ENCODE measurements at places on chromosomes 3 and 15.

- no peak for DNase-seq
These were observed 146.1 kb upstream of the TMCO5A start for GRCh38 chr15:37788330-37788729.

- no peak for DNase-seq
These were observed 126.8 kb downstream of the KCNAB1 start for GRCh38 chr3:156246961-156247725.

- DNase-seq = no peak
These were observed 50.6 kb upstream of the PHLDB2 start for GRCh38 chr3:111808439-111808838.

DNA sequence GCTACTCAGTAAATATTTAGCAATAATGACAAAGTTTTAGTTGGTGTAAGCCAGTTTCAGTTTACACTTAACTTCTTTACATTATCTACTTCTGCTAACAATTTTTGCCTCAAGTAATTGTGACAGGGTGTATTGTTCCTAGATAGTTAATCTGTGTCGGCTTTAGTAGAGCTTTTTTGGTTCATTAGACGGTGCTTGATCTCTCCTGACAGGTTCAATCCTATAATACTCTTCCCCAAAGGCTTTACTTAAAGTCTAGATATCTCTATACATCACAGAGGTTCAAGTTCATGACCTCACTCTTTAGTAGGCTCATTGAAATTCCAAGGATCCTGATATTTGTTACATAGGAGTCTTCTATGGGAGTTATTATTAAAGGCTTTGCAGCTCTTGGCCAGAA lies 365.6 kb upstream of the DPPA4 start:
- no peak for DNase-seq

DNA sequence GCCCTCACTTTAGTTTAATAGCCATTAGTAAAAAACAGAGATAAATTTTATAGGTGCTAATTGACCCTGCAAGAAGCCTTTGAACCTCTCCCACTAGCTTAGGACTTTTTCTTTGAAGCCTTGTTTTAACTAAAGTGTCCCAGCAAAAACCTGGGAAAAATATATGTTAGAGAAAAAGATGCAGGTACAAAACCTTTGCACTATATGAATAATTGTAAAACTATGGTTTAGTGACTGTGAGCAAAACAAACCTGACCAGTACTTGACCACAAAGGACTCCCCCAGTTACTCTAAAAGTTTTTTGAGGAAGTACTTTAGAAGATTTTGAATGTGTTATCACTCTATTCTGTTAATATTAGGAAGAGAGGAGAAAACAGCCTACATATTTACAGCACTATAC lies 123.3 kb upstream of the TP63 start:
- DNase-seq = no peak

DNA sequence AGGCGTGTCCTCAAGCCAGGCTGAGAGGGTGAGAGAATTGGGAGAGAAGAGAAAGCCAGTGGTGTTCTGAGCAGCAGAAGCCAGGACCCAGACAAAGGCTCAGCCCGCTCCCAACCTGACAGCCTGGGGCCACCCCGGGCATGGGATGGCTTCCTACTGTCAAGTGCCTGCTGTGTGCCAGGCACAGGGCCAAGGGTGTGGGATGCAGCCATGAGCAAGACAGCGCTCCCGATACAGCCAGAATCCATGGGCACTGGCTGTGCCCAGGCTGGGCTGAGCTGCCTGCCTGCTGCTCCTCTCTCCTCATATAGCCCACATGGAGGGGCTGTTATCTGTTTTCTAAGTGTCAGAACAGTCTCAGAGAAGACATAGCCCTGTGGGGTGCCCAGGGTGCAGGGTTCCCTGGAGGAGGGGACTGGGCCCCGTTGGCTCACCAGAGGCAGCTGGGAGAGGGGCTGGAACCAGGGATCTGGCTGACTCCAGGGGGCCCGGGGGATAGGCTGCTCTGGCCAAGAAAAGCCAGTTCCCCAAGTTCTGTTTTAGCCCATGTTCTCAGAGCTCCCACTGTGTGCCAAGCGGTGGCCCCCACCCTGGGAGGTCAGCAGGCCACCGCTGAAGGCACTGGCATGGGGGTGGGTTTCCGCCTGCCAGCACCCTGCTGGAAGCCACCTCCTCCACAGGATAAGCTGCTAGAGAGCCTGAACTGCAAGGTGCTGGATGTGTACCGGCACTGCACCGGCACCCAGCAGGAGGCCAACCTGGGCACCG lies 39.0 kb downstream of the CFAP100 start:
- no peak for DNase-seq

GRCh38 chr15:67680641-67681040 lies 138.1 kb downstream of the MAP2K5 start:
- DNase-seq = no peak

- DNase-seq = no peak
These were observed 123.8 kb upstream of the PHLDB2 start for GRCh38 chr3:111735243-111735758.

- DNase-seq = no peak
These were observed 53.7 kb downstream of the TRIM42 start for GRCh38 chr3:140731440-140732119.

DNA sequence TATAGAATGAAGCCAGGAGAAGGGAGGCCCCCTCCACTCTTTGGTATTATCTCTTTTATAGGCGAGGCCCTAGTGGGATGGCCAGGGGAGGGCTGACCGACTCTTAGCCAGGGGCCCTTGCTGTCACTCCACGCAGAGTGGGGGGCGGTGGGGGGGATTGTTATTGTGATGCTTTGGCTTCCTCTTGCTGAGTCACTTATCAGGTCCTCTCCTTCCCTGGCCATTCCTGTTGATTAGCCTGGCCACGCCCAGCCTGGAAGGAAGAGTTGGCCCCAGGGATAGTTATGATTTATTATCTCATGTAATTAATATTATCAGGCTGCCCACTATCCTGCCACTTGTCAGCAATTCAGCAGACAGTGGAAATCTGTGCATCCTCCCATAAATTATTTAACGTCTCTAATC lies 25.5 kb upstream of the SKOR1 start:
- DNase-seq = no peak

DNA sequence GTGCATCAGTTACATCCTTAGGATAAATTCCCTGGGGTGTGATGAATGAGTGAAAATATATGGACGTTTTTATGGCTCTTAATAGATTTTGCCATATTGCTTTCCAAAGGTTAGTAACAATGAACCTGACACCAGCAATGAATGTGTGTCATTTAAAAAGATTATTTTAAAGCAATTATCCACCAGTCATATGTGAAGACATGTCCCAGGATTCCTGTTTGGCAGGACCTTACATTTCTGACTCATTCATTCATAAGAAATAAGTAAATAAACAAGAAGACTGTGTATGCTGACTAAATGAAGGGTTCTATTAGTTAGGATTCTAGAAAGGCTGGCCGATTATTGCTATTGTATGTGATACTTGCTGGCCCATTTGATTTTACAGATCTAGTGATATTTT lies 201.5 kb downstream of the SOX2 start:
- DNase-seq = no peak

DNA sequence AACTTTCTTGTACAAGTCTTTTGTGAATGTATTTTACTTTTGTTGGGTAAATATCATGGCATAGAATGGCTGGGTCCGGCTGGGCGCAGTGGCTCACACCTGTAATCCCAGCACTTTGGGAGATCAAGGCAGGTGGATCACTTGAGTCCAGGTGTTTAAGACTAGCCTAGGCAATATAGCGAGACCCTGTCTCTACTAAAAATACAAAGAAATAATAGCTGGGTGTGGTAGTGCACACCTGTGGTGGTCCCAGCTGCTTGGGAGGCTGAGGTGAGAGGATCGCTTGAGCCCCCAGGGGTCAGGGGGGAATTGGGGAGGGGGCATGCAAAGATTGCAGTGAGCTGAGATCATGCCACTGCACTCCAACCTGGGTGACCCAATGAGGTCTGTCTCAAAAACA lies 52.9 kb downstream of the ANP32A start:
- no peak for DNase-seq

DNA sequence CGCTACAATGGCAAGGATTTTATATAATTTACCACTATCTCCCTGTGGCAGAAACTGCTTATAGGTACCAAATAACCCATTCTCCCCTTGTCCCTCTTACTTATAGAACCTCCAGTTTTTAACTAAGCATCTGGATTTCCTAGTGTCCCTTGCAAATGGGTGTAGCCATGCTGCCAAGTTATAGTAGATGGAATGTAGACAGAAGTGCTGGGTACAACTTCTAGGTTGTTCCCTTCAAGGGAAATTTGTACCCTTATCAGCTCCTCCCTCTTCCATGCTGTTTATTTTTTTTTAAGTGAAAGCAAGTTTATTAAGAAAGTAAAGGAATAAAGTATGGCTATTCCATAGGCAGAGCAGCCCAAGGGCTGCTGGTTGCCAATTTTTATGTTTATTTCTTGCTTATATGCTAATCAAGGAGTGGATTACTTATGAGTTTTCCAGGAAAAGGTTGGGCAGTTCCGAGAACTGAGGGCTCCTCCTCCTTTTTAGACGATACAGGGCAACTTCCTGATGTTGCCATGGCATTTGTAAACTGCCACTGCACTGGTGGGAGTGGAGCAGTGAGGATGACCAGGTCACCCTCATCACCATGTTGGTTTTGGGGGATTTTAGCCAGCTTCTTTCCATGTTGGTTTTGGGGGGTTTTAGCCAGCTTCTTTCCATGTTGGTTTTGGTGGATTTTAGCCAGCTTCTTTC lies 40.1 kb upstream of the TM4SF19 start:
- DNase-seq = no peak

- no peak for DNase-seq
These were observed 47.8 kb downstream of the ATP13A4 start for GRCh38 chr3:193506921-193507320.

GRCh38 chr3:128328546-128329458 lies 137.9 kb downstream of the DNAJB8 start:
- no peak for DNase-seq

DNA sequence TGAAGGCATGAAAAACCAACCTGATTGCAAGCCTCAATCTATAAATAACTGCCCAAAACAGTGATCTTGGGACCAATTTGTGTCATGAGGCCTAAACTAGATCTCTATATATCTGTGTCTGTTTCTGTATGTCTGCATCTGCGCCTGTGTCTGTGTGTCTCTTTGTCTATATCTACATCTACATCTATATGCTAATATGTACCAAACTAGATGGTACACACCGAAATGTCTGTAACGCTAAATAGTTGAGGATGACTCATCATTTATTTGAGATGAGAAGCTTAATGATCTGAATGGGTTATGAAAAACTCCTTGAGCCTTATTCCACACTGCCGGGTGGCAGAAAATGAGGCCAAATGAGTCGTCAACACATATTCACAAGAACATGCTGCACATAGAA lies 982.3 kb downstream of the ROBO2 start:
- no peak for DNase-seq

DNA sequence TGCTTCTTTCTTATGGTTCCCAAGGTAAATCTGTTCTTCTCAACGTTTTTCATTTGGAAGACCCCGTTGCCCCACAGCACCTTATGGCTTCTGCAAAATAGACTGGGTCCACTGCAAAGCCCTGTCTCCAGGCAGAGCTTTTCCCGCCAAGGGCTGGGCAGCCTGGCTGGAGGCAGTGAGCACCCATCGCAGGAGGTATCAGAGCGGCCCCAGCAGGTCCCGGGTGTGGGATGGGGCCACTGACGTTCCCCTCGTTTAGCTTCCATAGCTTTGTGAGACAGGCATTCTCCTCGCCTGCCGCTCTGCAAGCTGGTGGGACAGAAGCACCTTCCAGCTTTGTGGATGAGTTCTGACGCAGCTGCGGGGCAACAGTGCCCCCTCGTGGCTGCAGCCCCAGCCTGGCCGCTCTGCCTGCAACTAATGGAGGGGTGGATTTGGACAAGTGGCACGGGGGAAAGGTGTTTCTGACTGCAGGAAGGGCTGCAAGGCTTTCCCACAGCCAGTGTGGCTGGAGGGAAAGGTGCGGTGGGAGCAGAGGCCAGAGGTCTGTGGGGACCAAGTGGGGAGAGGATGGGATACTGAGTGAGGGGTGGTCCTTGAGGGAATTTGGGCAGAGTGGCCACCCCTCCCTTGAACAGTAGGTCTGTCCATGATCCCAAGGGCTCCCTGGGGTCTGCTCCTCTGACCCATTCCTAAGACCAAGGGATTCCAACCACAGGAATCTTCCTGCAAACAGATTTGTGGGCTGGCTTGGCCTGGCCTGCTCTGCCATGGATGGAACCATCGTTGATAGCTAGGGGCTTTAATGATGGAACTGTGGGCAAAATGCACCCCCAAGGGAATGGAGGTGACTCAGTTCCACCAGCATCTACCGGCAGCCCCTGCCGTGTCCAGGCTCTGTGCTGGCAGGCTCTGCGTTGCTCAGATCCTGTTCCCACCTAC lies 99.4 kb downstream of the FBLN2 start:
- DNase-seq = peak; percentile 57

Data from activated T-helper 1 cell treated with anti-CD3 and anti-CD28 coated beads, Interleukin-12 subunit alpha, Interleukin-12 subunit beta, Interleukin-2, Interleukin-4 antibody, amounts not matched to agents 30 ng/mL and 10 ng/mL and 1 ng/mL, durations not matched to agents 14 hours and 24 hours and 36 hours (primary cell).